ENCODE measurements at places on chromosomes 4 and X.

DNA sequence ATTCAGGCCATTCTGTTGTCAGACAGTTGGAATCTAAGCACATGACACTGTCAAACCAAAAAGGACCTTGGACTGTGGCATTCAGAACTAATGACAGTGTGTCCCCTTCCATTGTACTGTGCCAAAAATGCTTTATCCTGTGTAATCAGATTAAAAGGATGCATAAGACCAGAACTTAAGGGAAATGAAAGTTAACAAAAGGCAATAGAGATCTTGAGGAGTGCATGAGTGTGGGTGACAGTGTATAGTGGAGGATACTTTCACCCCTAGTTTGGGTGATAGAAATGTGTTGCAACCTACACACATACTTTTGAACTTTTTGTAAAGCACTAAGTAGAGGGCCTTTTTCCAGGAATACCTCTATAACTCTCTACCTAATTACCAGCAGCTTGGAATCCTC lies 4.5 kb downstream of the CYSLTR1 start:
- no peak for DNase-seq

GRCh38 chr4:14771094-14771493 lies 231.2 kb upstream of the CPEB2 start:
- DNase-seq = no peak

- DNase-seq = no peak
Measured at GRCh38 chr4:95959182-95959581, 119.3 kb downstream of the PDHA2 start.

DNA sequence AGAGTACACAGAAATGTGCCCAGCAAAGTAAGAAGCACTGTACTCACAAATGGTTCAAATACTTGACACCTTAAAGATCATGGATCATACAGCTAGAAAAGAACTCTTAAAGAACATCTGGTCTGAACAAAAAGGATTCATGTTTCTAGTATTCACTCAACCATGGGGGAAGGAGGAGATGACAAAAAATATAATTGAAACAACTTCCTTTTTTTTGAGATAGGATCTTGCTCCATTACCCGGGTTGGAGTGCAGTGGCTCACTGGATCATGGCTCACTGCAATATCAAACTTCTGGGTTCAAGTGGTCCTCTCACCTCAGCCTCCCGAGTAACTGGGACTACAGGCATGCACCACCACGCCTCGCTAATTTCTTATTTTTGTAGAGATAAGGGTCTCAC lies 6.0 kb downstream of the DHX15 start:
- no peak for DNase-seq

DNA sequence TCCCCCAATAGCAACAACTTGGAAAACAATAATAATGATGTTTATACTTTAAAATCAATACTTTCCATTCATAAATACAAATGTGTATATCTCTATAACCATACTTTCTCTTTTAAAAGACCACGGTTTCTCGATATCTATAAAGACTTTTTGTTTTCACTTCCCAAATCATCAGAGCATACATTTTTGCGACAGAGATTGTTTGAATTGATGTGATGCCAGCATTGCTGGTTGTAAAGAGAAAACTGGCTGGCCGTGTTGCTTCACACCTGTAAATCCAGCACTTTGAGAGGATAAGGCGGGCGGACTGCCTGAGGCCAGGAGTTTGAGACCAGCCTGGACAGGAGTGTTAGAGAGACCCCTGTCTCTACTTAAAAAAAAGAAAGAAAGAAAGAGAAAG lies 77.6 kb upstream of the ZNF518B start:
- no peak for DNase-seq

DNA sequence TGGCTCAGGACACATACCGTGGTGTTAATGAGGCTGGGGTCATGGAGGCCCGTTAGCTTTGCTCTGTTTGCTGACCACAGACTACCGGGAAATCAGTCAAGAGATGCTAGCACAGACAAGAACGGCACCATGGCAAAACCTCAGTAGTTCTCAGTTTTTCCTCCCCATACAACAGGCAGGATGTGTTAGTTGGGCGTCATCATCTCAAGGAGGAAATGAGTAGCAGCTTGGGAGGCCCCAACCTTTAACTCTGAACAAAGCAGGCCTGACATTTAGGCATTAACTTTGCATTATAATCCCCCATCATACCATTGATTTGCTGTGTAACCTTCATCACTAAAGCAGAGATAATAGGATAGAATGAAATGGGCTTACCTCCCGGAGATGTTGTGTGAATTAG lies 714.2 kb downstream of the RPA4 start:
- DNase-seq = peak; percentile 0

- no peak for DNase-seq
Measured at GRCh38 chr4:160818571-160818970, 1345.2 kb downstream of the FSTL5 start.

- DNase-seq = peak; percentile 27
Measured at GRCh38 chrX:39152106-39152649, 350.9 kb downstream of the MID1IP1 start.

DNA sequence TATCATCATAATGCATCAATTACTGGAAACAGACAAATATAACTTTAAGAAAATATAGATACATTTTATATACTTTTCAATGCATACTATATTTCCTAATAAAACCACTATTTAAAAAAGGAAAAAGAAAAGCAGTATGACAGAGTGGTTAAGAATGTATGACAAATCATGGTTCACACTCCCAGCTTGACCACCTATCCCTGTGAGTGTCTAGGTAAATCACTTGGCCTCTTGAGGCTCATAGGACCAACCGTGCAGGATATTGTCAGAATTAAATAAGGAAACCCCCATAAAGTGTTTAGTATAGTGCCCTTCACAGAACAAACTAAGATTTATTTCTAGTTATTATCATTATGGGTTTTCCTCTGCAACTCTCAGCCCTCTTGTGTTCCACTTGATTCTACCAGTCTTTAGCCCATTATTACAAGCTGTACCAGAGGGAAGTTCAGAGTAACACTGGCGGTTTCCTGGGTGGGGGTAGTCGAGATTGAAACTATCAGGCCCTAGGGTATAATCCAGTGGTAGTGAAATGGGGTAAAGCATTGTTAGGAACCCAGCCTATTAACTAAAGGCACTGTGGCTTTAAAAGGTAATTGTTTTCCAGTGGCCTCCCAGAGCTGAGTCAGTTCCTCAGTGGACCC lies 55.5 kb upstream of the PAK3 start:
- no peak for DNase-seq

DNA sequence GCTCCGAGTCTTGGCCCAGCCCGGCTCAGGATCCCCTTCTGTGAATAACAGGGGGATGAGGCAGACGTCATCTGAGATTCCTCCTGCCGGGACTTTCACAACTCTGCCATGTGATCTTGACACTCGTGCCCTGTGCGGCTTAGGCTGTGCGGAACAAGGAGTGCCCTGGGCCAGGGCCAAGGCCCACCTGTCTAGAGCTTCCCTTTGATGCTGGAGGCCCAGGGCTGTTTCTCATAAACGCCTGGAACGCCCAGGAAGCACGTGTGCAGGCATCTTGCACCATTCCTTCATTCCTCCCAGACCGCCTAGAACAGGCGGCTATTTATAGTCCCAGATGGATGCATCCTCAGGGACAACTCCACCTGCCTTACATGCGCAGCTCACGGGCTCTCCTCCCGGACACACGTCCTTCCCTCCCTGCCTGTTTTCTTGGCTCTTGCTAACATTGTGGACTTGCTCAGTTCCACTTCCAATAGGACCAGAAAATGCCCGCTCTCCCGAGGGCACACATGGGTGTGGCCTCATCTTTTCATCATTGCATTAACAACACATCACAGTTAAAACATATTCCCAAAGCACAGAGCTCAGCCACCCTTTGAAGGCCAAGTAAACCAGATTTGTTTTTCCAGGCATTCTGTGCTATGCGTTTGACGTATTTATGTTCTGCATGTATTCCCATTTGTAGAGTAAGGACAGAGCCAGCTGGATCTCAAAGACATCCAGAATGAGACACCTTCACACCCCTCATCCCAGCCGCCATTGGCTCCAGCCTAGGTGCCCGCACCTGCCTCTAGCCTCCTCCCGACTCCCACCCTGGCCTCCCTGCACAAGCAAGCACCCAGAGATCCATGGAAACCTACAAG lies 57.2 kb downstream of the ABLIM2 start:
- no peak for DNase-seq

DNA sequence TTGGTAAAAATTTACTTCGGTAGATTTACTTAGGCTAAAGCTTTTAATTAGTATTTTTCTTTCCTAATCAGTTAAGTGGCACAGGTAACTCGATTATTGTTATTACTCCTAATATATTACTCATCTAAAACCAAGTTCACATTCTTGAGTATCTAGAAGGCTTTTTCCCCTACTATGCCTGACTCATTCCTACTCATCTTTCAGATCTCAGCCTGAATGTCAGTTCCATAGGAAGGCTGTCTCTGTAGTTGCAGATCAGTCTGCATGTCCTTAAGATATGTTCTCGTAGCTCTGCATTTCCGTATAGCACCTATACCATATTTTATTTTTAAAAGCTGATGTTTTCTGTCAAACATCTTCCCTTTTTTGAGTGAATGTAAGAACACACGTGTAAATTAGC lies 5.9 kb upstream of the FAM184B start:
- no peak for DNase-seq

- no peak for DNase-seq
Measured at GRCh38 chr4:153771046-153771445, 11.2 kb upstream of the RNF175 start.

GRCh38 chr4:76811604-76812412 lies 86.1 kb downstream of the SOWAHB start:
- DNase-seq = no peak

DNA sequence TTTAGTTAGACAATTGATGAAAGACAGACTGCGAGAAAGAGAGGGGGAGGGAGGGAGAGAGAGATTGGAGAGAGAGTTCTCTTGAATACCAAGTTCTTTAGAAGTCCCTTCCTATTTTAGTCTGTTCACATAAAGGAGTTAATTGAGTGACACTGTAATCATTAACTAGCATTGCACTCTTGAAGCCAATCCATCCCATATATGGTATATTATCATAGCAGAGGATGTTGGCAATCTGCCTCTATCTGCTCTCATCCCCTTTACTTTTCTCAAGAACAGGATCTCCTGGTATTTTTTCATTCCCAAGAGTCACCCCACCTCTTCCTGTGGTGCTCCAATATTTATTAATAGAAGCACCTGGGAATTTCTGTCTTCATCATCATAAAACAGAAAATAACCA lies 959.6 kb upstream of the NDST4 start:
- no peak for DNase-seq

DNA sequence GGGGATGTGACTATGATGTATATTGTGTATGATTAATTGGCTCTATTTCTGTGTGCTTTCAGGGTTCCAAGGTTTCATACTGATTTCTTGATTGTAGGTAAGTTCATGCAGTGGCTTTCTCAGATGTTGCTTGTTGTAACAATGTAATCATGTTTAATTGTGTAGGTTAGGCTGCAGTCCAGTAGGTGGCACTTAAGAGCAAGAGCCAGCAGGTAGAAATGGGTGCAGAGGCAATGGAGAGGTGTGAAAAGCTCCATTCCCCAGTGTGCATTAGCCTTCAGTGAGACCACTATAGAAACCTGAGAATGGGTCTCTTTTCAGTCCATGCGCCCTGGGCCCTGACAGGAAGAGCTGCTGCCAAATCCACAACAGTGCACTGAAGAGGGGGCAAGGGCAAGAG lies 28.2 kb downstream of the DCAF12L2 start:
- no peak for DNase-seq

GRCh38 chrX:100072336-100072735 lies 337.7 kb downstream of the PCDH19 start:
- DNase-seq = no peak

- DNase-seq = no peak
Measured at GRCh38 chrX:23945206-23945605, 37.4 kb downstream of the CXorf58 start.

- no peak for DNase-seq
Measured at GRCh38 chr4:165965503-165965902, 92.5 kb downstream of the TLL1 start.

Measured in CD4-positive, alpha-beta T cell treated with Interleukin-1 beta for 1 hour (primary cell).